Stimulated activated CD8-positive, alpha-beta memory T cell treated with anti-CD3 and anti-CD28 coated beads, Interleukin-4, amount 100 ng/mL, for 4 hours (primary cell): ENCODE measurements at places on chromosomes 2 and 18.

DNA sequence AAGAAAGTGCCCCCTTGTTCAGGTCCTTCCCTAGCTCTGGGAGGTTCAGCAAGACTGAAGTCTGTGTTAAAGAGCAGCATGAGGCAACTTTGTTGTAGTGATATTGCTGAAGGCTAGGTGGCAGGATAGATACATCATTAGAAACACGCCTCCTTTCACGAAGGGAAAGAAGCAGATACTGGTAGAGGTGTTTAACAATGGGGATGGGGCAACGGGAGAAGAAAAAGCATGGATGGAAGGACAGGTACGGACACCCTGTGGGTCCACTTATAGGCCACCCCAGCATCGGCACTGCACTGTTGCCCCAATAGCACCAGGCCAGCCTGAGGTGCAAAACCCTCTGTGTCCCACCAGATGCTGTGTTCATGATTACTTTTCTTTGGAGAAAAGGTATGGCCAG, 3.5 kb upstream of the IGFBP5 start:
- no peak for DNase-seq

- DNase-seq: peak; percentile 28
Observed at GRCh38 chr2:437756-438393, 150.0 kb upstream of the ALKAL2 start.

GRCh38 chr2:34162231-34162630, 563.1 kb upstream of the FAM98A start:
- no peak for DNase-seq

GRCh38 chr18:77522051-77522675, 272.5 kb downstream of the GALR1 start:
- no peak for DNase-seq

DNA sequence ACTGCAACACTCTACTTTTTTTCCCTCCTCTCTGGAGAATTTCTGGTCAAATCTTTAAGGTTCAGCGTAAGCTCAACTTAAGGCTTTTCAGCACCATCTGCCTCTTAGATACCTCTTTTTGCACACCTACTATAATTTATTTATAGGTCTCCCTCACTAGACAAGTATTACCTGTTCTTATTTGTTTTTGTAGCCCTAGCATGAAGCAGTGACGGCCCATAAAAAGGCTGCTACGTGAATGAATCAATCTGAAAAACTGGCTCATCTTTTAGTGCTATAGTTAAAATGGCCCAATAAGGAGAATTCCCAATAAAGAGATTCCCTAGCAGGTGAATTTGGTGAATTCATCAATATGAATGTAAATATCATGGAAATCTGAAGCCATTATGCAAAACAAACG, 6.5 kb downstream of the RNF149 start:
- DNase-seq: no peak

DNA sequence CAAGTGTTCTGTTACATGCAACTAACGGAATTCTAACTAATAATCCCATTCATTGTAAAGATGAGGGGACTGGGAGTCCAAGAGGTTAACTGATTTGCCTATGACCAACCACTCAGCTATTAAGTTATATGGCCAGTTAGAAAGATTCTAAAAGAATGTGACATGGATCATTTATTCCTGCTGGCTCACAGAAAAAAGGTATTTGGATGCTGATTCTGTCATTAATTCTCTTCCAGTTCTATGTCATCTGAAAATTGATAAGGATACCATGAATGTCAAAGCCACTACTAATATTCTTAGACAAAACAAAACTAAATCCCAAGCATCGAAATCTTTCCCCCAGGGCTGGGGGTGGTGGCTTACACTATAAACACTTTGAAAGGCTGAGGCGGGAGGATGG, 41.2 kb upstream of the GORASP2 start:
- DNase-seq: no peak

- no peak for DNase-seq
Observed at GRCh38 chr2:63506320-63506719, 82.0 kb downstream of the WDPCP start.

GRCh38 chr2:177037569-177037968, 175.0 kb upstream of the HNRNPA3 start:
- DNase-seq: no peak

- DNase-seq: no peak
Observed at GRCh38 chr2:140596447-140596846, 1534.4 kb downstream of the LRP1B start.

- no peak for DNase-seq
Observed at GRCh38 chr2:186551323-186552050, 38.4 kb upstream of the ITGAV start.

- no peak for DNase-seq
Observed at GRCh38 chr2:170084820-170085491, 93.0 kb upstream of the MYO3B start.

GRCh38 chr2:192161656-192162290, 33.0 kb downstream of the TMEFF2 start:
- DNase-seq: no peak

- peak; percentile 28 for DNase-seq
Observed at GRCh38 chr2:75627902-75628504, 18.6 kb upstream of the MRPL19 start.

DNA sequence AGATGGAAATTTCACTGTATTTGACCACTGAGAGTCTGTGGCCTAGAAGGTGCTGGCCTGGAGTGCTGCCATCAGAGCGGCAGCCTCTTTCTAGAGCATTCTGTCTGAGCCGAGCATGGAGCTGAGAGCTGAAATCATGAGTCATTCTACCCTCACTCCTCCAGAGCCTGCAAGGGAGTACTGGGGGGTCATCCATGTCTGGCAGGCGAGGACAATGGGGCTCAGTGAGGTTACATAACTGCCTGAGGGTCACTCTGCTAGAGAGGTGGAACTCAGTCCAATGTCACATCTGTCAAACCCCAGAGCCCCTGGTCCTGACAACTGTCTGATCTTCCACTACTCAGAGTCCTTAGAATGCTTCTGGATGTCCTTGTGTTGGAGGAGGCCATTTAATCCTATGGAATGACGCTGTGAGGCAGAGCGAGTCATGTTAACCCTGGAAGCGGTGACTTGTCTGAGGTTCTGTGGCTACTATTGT, 65.3 kb downstream of the HAUS1 start:
- DNase-seq: no peak

DNA sequence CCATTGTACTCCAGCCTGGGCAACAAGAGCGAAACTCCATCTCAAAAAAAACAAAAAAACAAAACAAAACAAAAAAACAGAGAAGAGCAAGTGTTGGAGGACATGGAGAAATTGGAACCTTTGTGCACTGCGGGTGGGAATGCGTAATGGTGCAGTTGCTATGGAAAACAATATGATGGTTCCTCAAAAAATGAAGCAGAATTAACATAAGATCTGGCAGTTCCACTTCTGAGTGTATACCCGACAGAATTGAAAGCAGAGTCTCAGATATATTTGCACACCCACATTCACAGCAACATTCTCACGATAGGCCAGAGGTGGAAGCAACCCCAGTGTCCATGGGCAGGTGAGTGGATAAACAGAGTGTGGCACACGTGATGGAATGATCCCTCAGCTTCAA, 11.0 kb upstream of the RALB start:
- DNase-seq: no peak

- no peak for DNase-seq
Observed at GRCh38 chr18:37778417-37779165, 213.0 kb upstream of the CELF4 start.

- no peak for DNase-seq
Observed at GRCh38 chr2:43033466-43034241, 192.8 kb downstream of the ZFP36L2 start.

DNA sequence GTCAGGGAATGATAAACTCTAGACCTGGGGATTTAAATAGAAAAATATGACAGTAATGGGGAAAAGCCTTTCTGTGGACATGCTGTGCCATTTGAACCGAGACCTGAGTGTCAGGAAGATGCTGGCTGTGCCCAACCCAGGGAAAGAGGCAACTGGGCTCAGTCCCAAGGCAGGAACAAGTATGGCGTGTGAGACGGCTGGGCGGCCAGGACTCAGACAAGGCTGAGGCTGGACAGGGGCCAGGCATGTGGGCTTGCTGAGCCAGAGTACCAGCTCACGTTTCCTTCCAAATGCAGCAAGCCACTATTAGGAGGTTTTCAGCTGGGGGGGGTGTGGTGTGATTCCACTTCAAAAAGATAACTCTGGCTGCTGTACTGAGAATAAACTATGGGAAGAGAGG, 92.4 kb downstream of the INPP5D start:
- DNase-seq: no peak

DNA sequence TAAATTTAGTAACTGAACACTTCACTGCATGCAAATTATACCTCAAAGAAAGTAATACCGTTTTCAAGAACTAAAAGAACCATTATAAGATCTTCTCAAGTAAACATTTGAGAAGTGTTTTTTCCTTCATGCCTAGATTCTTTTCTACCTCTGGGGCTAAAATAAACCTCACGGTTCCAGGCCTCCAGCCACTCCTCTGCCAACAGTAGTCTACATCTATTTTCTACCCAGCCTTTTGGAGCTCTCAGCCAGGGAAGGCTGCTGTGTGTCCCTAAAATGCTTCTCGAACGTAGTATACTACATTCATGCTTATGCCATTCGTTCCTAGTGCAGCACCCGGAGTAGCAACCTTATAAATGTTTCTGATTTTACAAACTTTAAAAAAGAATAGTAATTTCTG, 219.7 kb downstream of the AFF3 start:
- DNase-seq: no peak

DNA sequence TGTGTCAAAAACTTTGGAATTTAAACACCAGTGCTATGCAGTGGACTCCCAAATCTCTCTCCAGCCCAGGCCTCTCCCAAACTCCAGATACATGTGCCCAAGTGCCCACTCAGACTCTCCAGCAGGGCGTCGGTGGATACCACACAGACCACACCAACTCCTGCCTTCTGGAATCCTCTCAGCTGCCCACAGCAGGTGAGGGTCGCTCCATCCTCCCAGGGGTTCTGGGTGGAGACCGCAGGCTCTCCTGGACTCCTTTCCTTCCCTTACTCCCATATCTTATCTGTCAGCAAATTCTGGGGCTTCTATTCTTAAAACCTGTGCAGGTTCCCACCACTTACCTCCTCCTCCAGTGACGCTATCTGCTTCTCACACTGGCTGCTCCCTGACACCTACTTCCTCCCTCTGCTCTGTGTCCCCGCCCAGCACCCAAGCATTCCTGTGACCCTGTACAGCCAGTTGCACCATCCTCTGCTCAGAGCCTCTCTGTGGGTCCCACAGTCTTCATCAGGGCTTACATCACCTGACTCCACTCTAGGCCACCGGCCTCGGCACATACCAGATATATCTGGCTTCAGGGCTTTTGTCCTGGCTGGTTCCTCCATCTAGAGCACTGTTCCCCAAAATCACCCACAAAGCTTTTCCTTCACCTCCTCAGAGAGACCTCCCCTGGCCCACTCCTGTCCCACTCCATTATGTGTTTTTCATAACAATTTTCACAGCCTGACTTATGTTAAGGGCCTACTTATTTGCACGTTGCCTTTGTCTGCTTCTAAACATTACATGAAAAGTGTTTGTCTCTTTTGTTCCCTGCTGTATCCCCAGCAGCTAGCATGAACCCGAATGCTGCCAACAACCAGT, 2.6 kb upstream of the IMP4 start:
- DNase-seq: no peak

DNA sequence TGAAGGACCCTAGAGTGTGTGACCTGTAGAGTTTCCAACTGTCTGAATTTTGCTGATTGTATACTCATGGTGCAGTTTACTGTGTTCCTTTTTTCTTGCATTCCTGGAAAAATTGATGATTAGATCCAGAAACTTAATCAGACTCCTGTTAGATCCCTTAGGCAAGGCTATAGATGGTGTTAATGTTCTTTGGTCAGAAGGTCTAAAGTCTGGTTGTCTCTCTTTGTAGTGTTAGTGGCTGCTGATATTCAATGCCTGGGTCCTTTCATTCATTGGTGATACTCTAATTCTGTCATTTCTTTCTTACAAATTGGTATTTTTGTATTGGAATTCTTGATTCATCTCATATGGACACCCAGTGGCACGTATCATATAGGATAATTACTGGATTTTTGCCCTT, 6.3 kb downstream of the CCNT2 start:
- no peak for DNase-seq

DNA sequence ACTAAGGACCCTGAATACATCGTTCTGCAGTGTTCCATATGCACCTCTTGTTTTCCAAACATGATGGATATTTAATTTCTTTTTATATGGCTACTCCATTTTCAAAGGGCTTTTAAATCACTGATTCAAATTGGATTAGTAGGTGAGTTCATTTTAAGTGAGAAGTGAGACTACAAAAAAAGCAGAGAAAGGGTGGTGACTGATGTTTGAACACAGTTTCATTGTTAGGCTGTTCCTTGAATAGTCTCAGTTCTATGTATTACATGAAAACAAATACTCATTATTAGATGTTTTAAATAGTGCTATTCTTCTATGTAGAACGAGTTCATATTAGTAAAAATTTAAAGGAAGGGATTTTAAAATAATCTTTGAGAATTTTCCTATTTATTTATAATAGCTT, 72.7 kb upstream of the STON1 start:
- DNase-seq: no peak

DNA sequence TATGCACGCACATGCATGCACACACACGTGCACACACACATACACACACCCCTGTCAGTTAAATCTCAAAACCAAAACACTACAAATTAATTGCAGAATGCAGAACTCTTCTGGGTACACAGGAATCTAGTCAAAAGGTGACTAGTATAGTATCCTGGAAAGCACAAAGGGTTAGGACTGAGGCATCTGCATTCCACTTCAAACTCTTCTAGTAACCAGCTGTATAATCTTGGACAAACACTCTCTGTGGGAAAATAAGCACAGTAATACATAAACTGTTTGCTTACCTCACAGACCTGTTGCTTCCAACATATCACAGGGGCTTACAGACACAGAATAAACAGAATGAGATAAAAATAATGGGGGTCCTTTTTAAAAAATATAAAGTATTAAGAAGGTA, 49.1 kb downstream of the TTC21B start:
- DNase-seq: no peak

DNA sequence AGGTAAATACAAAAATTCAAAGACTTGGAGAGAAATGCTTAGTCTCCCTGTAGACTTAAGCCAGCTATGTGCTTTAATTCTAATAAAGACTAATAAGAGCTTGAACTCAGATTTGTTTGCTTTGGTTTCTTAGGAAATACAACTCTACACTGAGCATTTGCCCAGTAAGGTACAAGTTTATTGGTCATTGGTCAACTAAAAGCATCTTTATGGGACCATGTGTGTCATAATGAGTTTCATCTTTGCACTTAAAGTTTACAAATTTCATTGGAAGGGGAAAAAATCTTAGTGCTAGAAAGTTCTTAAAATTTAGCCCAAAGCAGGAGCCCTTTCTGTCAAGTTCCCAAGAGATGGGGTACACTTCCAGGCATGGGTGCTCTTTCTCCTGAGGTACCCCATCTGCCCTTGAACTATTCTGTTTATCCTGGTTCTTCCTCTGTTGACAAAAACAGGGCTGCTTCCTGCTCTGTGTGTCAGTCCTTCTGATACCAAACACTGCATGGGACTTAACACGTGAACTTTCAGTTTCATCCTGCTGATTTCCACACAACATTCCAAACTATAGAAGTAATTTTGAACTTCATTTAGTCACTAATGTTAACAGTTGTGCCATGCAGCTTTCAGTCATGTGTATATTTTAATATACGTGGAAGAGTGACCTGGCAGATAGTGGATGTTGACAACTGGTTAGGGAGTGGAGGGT, 200.2 kb downstream of the TPGS2 start:
- no peak for DNase-seq

- no peak for DNase-seq
Observed at GRCh38 chr18:63182310-63182772, 137.2 kb downstream of the BCL2 start.

GRCh38 chr2:101197814-101198213, 46.6 kb upstream of the TBC1D8 start:
- DNase-seq: no peak

- no peak for DNase-seq
Observed at GRCh38 chr2:109189751-109190150, 60.7 kb downstream of the SH3RF3 start.

GRCh38 chr2:156385242-156385641, 50.9 kb upstream of the GPD2 start:
- no peak for DNase-seq
